Endothelial cell of coronary artery (primary cell): ENCODE measurements at places on chromosomes 3 and 15. TPM values are rescaled to one million over a fixed set of nuclear protein-coding genes. Genes with fewer than 3 reads are reported as not detected.

The GDPGP1 gene
- 5.9 and 7.4 TPM in 2 replicates for total RNA-seq

The GOLGA8S gene
- total RNA-seq: under 0.01 and 0.09 TPM in 2 replicates

The SLC28A2 gene
- total RNA-seq: not detected in 2 replicates

The SGO1 gene
- 2.4 and 5.2 TPM in 2 replicates for total RNA-seq

The MAGEL2 gene
- 0.09 TPM in 1 of 2 replicates, not detected in the other for total RNA-seq

The GPR171 gene
- total RNA-seq: not detected in 2 replicates

The HRG gene
- not detected in 2 replicates for total RNA-seq

The NR2E3 gene
- 0.09 and 0.18 TPM in 2 replicates for total RNA-seq

The TRA2B gene
- total RNA-seq: 187 and 264 TPM in 2 replicates

The GRAMD1C gene
- total RNA-seq: 16.2 and 22.1 TPM in 2 replicates

The ARHGEF26 gene
- 0.54 and 0.94 TPM in 2 replicates for total RNA-seq

The ROBO2 gene
- 0.56 TPM in 1 of 2 replicates, not detected in the other for total RNA-seq

The MUSTN1 gene
- total RNA-seq: not detected in 2 replicates

The C2CD4A gene
- 0.94 and 1.5 TPM in 2 replicates for total RNA-seq

The SOX2 gene
- total RNA-seq: not detected in 2 replicates

The ADAMTS17 gene
- 0.36 and 0.75 TPM in 2 replicates for total RNA-seq

The VEPH1 gene
- total RNA-seq: 107 and 173 TPM in 2 replicates

The AGBL1 gene
- not detected in 2 replicates for total RNA-seq

The RASSF1 gene
- 12.7 and 24.0 TPM in 2 replicates for total RNA-seq

The BSN gene
- under 0.01 and 0.09 TPM in 2 replicates for total RNA-seq

The SLC51A gene
- total RNA-seq: not detected in 2 replicates

The DNAH1 gene
- 1.8 and 5.2 TPM in 2 replicates for total RNA-seq
